ENCODE measurements at places on chromosomes 6 and 20.

GRCh38 chr20:13900496-13900895 lies 89.9 kb downstream of the SEL1L2 start:
- no peak overlapping the region for H3K4me3 ChIP-seq
- H3K27me3 ChIP-seq, result no peaks in the 10 kb centered on the region
- H3K36me3 ChIP-seq, result no peaks in the 10 kb centered on the region
- no peak for DNase-seq
- H3K27ac ChIP-seq, result no peak overlapping the region

DNA sequence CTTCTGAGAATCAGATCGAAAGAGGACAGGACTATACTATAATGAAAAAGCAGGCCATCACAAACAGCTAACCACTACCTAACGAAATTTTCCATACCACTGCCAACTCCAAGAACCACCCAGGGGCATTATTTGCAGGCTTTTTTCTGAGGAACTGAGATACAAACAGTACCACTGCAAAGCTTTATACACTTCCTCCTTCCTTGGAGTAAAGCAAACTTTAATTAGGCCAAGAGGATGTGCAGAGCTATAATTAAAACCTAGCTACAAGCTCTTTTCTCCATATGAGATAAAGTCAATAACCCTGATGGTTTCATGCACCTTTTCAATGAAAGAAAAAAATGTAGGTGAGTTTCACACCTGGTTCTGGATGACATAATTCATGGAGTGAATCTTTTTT lies 68.5 kb downstream of the ELOVL5 start:
- no peaks in the 10 kb centered on the region for H3K36me3 ChIP-seq
- DNase-seq, result no peak
- no peaks in the 10 kb centered on the region for H3K27me3 ChIP-seq

DNA sequence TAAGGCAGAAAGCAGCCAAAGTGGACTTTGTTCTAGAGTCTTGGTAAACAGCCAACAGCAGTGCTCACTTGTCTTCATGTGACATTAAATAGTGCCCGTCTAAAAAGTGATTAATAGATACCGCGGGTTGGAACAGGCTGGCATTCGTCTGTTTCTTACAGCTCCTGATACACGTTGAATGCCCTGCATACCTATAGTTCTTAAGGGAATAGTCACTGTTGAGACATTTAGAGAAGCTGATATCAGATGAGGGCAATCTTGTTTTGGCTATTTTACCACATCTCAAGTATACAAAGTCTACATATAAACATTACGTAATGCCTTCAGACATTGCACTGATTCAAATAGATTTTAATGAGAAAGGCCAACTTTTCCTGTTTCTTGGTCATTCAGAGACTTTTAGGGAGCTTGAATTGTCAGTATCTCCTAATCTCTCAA lies 374.9 kb upstream of the FLRT3 start:
- no peaks in the 10 kb centered on the region for H3K36me3 ChIP-seq
- peaks cover 6% of the 10 kb centered on the region for H3K4me1 ChIP-seq
- no peak for DNase-seq
- no peaks in the 10 kb centered on the region for H3K27me3 ChIP-seq
- H3K4me3 ChIP-seq, result no peak overlapping the region

DNA sequence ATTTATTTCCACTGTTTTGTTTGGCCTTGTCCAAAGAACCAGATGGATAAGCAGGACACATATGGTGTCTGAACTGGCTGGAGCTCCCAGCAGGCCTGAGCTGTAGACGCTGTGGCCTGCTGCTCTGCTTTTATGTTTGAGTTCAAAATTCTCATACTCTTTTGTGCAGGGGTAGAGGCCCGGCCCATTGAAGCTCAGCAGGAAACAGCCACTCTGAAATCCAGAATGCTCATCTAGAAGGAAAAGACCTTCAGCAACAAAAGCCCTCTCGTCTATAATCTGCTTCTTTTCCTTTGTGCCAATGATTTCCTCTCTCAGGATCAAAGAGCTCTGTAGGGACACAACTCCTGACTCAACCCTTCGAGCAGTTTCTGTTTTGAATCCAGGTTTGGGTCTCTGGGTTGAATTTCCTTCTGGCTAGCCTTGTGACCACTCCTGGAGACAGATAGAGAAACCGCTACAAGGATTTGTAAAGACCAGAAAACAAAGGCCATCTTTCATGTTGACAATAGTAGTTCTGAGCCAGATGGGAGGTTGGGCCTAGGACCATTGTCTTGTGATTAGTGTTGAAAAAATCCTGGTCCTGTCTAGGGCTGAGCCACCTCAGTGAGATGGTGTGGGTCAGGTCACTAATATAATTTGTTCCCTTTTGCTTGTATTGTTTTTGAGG lies 446.7 kb downstream of the BCKDHB start:
- H3K27ac ChIP-seq, result no peak overlapping the region
- H3K4me3 ChIP-seq, result no peak overlapping the region
- H3K27me3 ChIP-seq, result no peaks in the 10 kb centered on the region
- H3K36me3 ChIP-seq, result no peaks in the 10 kb centered on the region
- H3K4me1 ChIP-seq, result peaks cover 3% of the 10 kb centered on the region

- peaks cover 3% of the 10 kb centered on the region for H3K36me3 ChIP-seq
- H3K27me3 ChIP-seq, result no peaks in the 10 kb centered on the region
- no peak overlapping the region for H3K4me3 ChIP-seq
- no peak overlapping the region for H3K27ac ChIP-seq
These were observed 55.2 kb downstream of the SCAND1 start for GRCh38 chr20:35899064-35899463.

- H3K27ac ChIP-seq, result no peak overlapping the region
- no peaks in the 10 kb centered on the region for H3K4me1 ChIP-seq
- H3K4me3 ChIP-seq, result no peak overlapping the region
- no peak for DNase-seq
- H3K36me3 ChIP-seq, result peaks cover 27% of the 10 kb centered on the region
These were observed 29.4 kb downstream of the LAMA5 start for GRCh38 chr20:62337558-62338293.

DNA sequence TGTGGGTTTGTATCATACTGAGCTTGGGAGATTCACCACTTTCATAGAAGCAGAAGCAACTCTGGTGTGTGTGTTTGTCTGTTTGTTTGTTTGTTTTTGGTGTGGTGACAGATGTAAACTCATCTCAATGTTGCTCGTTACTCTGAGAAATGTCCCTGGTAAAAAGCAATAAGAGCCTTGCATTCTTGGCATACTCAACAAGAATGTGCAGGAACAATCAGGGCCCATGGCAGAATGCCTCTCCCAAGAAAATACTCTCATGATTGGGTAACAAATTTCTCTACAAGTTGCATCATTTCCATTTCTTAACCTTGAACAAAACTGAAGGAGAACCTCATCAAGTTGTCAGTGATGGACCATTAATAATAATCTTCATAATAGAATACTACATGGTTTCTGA lies 43.0 kb upstream of the PKHD1 start:
- no peak for DNase-seq
- no peaks in the 10 kb centered on the region for H3K27me3 ChIP-seq
- no peak overlapping the region for H3K4me3 ChIP-seq
- H3K4me1 ChIP-seq, result no peaks in the 10 kb centered on the region

- peaks cover 3% of the 10 kb centered on the region for H3K4me1 ChIP-seq
- H3K27me3 ChIP-seq, result no peaks in the 10 kb centered on the region
- H3K27ac ChIP-seq, result peak overlapping the region; percentile 63
- H3K4me3 ChIP-seq, result no peak overlapping the region
- no peak for DNase-seq
These were observed 258.4 kb downstream of the HDGFL1 start for GRCh38 chr6:22827760-22828159.

GRCh38 chr6:35955970-35956369 lies 35.1 kb upstream of the SRPK1 start:
- no peaks in the 10 kb centered on the region for H3K36me3 ChIP-seq
- no peak overlapping the region for H3K27ac ChIP-seq
- H3K27me3 ChIP-seq, result no peaks in the 10 kb centered on the region

- H3K27me3 ChIP-seq, result no peaks in the 10 kb centered on the region
- no peak overlapping the region for H3K27ac ChIP-seq
- no peaks in the 10 kb centered on the region for H3K36me3 ChIP-seq
- H3K4me1 ChIP-seq, result no peaks in the 10 kb centered on the region
These were observed 367.2 kb downstream of the EPM2A start for GRCh38 chr6:145368075-145368474.

- no peaks in the 10 kb centered on the region for H3K4me1 ChIP-seq
- H3K27ac ChIP-seq, result no peak overlapping the region
- H3K4me3 ChIP-seq, result no peak overlapping the region
- no peaks in the 10 kb centered on the region for H3K36me3 ChIP-seq
- H3K27me3 ChIP-seq, result no peaks in the 10 kb centered on the region
These were observed 48.8 kb downstream of the PRR18 start for GRCh38 chr6:166259296-166259977.

DNA sequence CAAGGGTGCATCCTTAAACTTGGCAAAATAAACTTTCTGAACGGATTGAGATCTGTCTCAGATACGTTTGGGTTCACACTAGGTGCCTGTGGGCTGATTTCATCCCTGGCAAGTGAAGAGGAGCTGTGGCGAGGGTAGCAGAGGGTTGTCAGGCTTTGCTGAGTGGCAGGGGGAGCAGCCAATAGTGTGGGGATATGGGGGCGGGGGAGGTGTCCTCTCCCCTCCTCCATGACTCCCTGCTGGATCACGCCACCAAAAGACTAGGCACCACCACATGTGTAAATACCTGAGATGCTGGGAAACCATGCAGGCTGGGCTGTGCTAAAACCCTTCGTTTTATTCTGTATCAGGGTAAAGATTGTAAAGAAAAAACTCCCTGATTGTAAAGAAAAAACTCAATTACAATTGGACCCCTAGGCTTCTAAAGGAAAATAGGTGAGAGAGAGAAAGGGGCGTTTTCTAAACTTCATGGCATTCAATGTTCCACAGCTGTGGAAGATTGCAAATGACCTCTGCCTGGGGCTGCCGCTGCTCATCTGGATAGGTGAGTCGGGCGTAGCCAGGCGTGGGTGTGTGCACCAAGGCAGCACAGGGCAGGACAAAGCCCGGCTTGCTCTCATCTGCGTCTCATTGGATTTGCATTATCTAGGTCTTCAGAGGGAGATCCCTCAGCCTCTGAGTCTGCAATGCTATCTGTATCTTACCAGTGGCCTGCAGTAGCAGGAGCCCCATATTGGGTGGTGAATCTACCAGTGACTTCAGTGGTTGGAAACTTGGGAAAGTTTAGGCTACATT lies 26.9 kb upstream of the ADTRP start:
- H3K4me1 ChIP-seq, result no peaks in the 10 kb centered on the region
- DNase-seq, result no peak
- no peaks in the 10 kb centered on the region for H3K36me3 ChIP-seq

GRCh38 chr6:157325069-157325805 lies 1.9 kb upstream of the TMEM242 start:
- peaks cover 6% of the 10 kb centered on the region for H3K4me1 ChIP-seq
- H3K27me3 ChIP-seq, result no peaks in the 10 kb centered on the region
- DNase-seq, result no peak

DNA sequence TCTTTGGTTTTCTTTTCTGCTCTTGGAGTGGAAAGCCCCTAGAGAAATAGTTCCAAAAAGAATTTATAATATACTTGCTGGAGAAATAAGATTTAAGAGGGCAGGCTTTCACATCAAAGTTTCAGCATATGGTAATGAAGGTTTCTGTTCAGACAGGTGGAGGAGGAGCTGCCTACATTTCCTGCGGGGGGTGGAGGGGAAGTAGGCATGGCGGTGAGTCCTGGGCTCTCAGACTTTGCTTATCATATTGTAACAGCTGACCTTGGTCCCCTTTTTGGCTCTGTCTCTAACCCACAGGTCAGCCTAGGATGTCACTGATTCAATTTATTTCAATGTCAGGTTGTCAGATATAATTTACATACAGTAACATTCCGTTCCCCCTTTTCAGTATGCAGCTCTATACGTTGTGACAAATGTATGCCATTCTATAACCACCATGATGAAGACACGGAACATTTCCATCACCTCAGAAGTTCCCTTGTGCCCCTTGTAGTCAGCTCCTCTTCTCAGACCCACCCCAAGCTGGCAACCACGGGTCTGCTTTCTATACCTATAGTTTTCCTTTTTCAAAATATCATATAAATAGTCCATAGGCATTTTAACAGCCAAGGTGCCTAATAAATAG lies 77.6 kb upstream of the GGTLC1 start:
- no peak overlapping the region for H3K27ac ChIP-seq
- H3K27me3 ChIP-seq, result no peaks in the 10 kb centered on the region
- no peaks in the 10 kb centered on the region for H3K36me3 ChIP-seq
- H3K4me3 ChIP-seq, result no peak overlapping the region
- no peaks in the 10 kb centered on the region for H3K4me1 ChIP-seq

- no peak for DNase-seq
- H3K36me3 ChIP-seq, result peaks cover 2% of the 10 kb centered on the region
- H3K27ac ChIP-seq, result no peak overlapping the region
- H3K4me3 ChIP-seq, result no peak overlapping the region
- H3K4me1 ChIP-seq, result no peaks in the 10 kb centered on the region
These were observed 111.6 kb downstream of the TBC1D32 start for GRCh38 chr6:121222656-121223055.

DNA sequence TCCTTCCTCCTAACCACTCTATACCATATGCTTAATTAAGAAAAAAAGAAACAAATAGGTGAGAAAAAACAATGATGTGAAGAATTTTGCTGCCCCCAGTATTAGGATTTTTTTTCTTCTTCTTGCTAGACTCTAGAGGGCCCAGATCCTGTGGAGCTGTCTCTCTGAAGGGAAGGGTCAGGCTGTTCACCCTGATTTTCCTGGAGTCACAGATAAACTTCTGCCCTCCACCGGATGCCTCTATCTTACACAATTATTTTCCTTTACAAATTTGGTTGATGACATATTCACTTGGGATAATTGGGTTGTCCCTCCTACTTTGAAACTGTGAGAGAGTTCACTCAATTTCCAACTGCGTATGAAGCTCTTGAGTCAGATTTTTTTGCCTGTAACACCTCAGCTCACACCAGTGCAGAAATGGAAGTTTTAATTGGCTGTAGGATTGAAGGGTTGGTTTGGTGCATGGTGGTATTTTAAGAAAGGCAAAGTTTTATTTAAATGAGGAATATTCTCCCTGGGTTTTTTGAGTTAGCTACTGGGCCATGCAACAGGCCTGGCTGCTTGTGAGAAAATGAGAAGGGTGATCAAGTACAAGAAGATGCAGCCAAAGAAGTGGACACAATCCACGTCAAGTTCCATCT lies 73.7 kb upstream of the ESR1 start:
- H3K27ac ChIP-seq, result no peak overlapping the region
- no peak overlapping the region for H3K4me3 ChIP-seq
- no peaks in the 10 kb centered on the region for H3K36me3 ChIP-seq
- no peaks in the 10 kb centered on the region for H3K27me3 ChIP-seq
- H3K4me1 ChIP-seq, result no peaks in the 10 kb centered on the region
- DNase-seq, result no peak

DNA sequence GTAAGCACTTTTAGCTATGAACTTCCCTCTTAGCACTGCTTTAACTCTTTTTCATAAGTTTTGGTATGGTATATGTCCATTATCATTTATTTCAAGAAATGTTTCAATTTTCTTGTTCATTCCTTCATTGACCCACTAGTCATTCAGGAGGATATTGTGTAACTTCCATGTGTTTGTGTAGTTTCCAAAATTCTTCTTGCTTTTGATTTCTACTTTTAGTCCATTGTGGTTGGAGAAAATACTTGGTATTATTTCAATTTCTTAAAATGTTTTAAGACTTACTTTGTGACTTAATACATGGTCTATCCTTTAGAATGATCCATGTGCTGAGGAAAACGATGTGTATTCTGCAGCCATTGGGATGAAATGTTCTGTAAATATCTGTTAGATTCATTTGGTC lies 176.5 kb downstream of the CENPW start:
- no peak for DNase-seq
- H3K27ac ChIP-seq, result no peak overlapping the region
- no peak overlapping the region for H3K4me3 ChIP-seq
- H3K27me3 ChIP-seq, result no peaks in the 10 kb centered on the region
- no peaks in the 10 kb centered on the region for H3K36me3 ChIP-seq
- no peaks in the 10 kb centered on the region for H3K4me1 ChIP-seq

GRCh38 chr6:40441150-40441549 lies 146.0 kb downstream of the LRFN2 start:
- no peaks in the 10 kb centered on the region for H3K36me3 ChIP-seq
- no peak overlapping the region for H3K27ac ChIP-seq
- H3K27me3 ChIP-seq, result no peaks in the 10 kb centered on the region

- no peaks in the 10 kb centered on the region for H3K36me3 ChIP-seq
- H3K4me1 ChIP-seq, result no peaks in the 10 kb centered on the region
- DNase-seq, result no peak
These were observed 116.6 kb upstream of the TRAF3IP2 start for GRCh38 chr6:111722179-111722731.
